ENCODE measurements at places on chromosomes 16 and 17.

DNA sequence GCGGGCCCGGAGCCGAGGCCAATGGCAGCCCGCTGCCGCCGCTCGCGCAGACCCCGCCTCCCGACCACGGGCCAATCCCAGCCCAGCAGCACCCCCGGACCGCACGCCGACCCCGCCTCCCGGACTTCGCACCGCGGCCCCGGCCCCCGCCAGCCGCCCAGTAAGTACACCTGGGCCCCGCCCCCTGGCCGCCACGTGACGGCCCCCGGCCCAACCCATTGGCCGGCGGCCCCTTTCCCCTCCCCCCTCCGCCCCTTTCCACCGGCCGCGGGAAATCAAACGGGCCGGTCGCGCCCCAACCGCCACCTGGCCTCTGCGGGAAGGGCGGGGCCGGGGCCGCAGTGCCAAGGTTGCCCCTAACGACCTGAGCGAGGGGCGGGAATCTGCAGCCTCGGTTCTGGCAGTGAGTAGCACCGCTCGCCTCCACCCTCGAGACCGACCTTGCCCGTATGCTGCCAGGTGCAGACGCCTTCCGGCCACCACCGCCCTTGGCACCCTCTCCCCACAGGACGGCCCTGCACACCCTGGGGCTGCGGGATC, at the start of gene YBX2:
Gene YBX2 (minus strand): TSS at position 26 of the 540 bp plus-strand sequence. CDS start 139 bp downstream, outside the sequence.
- no peak for DNase-seq

- DNase-seq, result no peak
Measured at GRCh38 chr16:3959148-3959547, 78.6 kb upstream of the CREBBP start.

DNA sequence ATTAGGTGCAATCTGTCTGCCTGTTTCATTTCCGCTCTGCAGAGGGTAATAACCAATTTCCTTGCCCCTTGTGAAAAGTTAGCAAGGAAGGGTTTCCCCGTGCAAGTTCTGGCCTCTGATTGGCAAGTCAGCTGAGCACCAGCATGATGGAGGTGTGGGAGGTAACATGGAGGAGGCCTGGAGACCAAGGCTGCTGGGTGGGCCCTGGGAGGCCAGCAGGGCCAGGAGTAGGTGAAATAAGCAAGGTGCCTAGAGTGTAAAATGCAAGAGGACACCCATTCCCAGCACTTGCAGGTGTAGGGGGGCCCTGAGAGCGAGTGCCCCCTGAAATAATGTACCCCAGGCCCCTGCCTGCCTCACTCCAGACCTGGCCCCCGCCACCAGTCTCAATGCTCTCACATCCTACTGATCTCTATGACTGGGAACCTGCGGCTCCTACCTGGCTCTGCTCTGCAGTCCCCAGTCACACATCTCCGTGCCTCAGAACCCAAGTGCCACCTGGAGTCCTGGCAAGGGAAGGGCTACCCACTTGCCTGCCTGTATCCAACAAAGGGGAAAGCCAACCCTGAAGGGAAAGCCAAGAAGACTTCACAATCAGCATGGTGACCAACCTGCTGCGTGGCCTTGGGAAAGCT, 116.2 kb downstream of the C16orf78 start:
- no peak for DNase-seq

- DNase-seq, result no peak
Measured at GRCh38 chr16:88781140-88782077, 3.6 kb downstream of the PIEZO1 start.

- DNase-seq, result no peak
Measured at GRCh38 chr16:49932946-49933345, 77.0 kb upstream of the ZNF423 start.

DNA sequence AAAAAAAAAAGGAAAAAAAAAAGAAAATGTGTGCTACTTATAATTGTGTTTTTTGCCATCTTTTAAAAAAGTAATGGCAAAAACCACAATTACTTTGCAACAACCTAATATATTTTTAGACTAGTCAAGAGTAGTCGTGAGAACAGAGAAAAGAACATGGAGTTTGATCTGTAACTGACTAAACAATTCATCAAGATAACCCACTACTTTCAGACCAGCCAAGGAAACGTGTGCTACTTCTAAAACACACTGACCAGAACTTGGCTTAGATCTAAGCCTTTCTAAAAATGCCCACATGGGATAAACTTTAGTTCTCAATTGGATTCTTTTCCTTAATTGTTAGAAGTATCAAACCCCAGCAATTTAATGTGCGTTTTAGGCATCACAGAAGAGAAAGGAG, 616 bp downstream of the PECAM1 start:
- no peak for DNase-seq

DNA sequence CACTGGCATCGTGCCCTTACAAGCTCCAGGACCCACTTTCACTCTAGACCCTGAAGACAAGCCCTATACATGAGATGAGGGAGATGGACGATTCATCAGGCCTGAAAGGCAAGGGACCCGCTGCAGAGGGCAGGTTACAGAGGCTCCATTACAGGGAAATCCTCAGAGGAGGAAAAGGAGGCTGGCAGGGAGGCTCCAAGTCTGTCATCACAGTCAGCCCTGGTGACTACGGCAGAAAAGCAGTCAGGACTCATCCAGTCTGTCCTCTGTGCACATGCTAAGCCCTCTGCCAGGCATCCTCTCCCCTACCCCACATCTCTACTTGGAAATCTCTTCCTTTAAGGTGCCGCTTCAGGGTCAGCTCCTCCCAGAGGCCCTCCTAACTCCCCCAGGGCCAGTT, 197.7 kb upstream of the CDH5 start:
- DNase-seq, result no peak

GRCh38 chr16:77963185-77964044, 58.9 kb upstream of the CLEC3A start:
- DNase-seq, result no peak

DNA sequence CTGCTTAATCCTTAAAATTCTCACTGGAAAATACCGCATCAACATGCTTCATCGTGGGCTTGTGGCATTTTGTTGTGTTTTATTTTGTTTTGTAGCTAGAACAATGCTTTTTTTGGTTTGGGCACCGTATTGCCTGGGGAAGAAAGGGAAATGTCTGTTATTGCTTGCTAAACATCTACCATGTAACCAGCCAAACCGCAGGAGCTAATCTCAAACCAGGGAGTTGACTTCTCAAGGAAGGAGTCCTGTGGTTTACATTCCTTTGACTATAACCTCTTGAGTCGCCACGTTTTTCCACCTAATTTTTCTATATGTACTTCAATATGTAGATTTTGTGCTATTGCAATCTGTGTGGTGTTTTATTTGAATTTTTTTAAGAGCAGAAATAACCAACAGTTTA, 593.5 kb upstream of the SOX9 start:
- no peak for DNase-seq

GRCh38 chr16:12318661-12319427, 342.3 kb downstream of the SNX29 start:
- no peak for DNase-seq

- DNase-seq, result no peak
Measured at GRCh38 chr17:20098314-20098713, 89.2 kb downstream of the SPECC1 start.

- DNase-seq, result no peak
Measured at GRCh38 chr17:83010206-83011200, 68.9 kb upstream of the METRNL start.

DNA sequence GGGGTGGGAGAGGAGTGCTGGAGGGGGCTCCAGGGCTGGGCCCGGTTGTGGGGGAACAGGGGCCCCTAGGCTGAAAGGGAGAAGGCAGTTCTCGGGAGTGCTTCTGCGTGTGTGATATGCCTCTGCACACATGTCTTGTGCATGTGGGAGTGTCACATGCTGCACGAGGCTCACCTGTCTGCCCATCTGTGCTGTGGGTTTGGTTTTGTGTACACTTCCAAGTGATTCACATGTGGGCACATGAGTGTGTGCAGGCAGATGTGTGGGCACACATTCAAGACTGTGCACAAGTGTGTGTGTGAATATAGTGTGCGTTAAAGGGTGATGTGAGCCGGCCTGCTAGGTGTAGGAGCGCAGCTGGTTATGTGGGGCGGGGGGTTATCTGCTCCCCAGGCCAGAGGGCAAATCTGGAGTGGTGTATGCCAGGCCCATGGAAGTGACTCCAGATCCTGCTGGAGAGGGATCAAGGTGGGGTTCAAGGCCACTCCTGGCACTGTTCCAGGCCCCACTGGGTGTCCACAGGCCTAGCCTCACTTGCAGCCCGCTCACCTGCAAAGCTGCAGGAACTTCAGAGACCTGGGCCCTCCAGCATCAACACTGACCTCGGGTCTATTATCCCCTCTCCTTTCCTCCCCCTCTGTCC, 3.8 kb upstream of the BAHCC1 start:
- DNase-seq, result no peak

GRCh38 chr17:73770115-73770848, 126.0 kb upstream of the SDK2 start:
- peak; percentile 11 for DNase-seq

DNA sequence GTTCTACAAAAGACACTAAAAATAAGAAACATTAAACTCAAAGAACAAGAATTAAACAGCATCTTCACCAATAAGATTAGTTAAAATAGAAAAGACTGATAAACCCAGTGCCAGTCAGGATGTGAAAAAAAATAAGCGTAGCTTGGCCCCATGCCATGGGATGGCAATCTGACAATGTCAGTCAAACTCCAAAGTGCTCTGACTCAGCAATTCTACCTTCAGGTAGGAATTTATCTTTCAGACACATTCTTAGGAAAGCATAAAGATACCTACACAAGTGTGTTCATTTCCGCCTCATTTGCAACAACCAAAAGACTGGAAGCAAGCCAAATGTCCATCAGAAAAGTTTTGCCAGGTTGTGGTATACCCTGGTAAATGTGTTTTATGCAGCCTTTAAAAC, 9.1 kb upstream of the MPO start:
- peak; percentile 7 for DNase-seq

DNA sequence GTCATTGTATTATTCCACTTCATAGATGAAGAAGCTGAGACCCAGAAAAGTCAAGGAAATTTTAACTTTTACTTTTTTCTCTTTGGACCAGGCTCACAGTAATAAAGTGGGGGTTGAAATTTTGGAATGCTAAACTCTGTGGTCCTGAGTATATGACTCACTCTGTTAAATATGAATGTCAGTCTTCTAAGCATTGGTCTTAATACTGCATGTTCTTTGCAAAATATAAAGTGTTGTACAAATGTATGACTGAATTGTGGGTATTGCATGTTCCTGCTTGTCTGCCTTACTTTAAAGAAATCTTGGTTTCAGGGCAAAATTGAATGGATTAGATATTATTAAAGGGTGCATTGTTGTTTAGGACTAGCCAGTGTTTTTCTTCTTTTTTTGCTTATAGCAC, 950.8 kb upstream of the GOT2 start:
- no peak for DNase-seq

DNA sequence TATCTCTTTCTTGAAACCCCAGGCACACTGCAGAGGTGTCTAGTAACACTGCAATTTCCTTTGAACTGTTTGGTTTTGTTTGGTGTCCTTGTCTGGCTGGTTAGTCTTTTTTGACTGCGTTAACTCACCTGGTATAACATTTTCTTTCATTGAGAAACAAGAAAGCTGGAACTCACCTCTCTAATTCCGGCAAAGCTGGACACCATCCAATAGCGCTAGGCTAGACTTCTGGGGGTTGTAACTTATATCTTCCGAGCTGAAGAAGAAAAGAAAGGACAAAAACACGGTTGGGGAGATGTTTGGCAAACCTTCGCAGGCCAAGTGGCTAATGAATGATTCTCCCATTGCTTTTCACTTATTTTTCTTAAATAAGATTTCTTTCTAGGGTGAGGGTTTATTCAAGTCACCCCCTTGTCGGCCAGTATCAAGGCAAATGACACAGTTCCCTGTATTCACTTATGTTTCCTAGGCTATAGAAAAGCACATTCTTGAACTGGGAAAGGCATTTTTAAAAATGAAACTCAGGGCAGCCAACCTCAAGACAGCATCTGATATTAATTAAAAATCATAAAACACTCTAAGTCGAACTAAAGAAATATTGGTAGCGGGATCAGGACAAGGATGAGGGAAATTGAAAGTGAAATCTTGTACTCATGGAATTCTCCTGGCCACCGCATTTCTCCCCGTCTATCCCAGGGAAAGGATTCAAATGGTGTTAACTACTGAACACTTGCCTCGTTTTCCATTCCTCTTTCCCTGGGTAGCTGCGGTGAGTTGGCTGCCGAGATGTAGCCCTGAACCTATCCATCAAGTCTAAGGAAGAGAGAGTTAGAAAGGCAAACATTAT, 95.9 kb upstream of the ZFHX3 start:
- DNase-seq, result no peak

- DNase-seq, result peak; percentile 69
Measured at GRCh38 chr17:82236142-82236971, 7.5 kb downstream of the SLC16A3 start.
